Stimulated activated CD4-positive, alpha-beta T cell treated with anti-CD3 and anti-CD28 coated beads, Interleukin-15, amount 100 ng/mL, for 1 hour (primary cell): ENCODE measurements at places on chromosomes 16 and 17.

DNA sequence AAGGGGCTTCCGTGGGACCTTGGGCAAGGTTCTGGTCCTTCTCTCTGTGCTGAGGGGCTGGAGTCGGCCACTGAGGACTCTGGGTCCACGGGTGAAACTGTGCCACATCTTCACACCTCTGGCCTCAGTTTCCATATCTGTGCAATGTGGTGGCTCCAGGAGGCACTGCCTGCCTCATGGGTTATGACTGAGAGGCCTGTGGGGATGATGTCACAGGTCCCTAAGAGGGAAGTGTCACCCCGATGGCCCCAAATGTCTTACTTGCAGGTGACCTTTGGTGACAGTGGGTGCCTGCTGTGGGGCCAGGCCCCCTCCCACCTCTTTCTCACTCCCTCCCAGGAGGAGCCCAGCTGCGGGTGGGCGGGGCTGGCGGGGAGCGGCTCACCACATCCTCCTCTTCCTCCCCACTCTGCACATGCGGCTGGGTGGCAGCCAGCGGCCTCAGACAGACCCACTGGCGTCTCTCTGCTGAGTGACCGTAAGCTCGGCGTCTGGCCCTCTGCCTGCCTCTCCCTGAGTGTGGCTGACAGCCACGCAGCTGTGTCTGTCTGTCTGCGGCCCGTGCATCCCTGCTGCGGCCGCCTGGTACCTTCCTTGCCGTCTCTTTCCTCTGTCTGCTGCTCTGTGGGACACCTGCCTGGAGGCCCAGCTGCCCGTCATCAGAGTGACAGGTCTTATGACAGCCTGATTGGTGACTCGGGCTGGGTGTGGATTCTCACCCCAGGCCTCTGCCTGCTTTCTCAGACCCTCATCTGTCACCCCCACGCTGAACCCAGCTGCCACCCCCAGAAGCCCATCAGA, at the start of gene IL21R:
Gene IL21R (plus strand): TSS at position 407 of the 801 bp plus-strand sequence. CDS start 27,898 bp downstream, outside the sequence.
- peak; percentile 70 for DNase-seq

GRCh38 chr16:25253322-25253721, 4.3 kb downstream of the ZKSCAN2 start:
- no peak for DNase-seq

DNA sequence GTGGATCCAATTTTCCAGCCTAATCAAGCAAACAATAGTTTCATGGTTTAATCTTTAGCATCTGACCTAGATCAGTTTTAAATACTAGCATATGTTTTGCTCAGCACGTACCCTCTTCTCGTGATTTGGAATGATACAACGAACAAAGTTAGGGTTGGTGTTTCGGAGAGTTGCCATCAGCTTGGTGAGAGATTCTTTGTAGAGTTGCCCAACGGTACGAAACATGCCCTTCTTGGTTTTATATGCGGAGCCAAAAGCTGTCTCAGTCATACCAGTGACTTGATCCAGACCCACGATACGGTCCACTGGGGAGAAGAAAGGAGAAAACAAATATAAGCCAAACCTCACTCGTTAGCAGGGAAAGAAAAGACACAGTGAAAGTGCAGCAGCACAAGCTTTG, 85.3 kb downstream of the NDEL1 start:
- no peak for DNase-seq

DNA sequence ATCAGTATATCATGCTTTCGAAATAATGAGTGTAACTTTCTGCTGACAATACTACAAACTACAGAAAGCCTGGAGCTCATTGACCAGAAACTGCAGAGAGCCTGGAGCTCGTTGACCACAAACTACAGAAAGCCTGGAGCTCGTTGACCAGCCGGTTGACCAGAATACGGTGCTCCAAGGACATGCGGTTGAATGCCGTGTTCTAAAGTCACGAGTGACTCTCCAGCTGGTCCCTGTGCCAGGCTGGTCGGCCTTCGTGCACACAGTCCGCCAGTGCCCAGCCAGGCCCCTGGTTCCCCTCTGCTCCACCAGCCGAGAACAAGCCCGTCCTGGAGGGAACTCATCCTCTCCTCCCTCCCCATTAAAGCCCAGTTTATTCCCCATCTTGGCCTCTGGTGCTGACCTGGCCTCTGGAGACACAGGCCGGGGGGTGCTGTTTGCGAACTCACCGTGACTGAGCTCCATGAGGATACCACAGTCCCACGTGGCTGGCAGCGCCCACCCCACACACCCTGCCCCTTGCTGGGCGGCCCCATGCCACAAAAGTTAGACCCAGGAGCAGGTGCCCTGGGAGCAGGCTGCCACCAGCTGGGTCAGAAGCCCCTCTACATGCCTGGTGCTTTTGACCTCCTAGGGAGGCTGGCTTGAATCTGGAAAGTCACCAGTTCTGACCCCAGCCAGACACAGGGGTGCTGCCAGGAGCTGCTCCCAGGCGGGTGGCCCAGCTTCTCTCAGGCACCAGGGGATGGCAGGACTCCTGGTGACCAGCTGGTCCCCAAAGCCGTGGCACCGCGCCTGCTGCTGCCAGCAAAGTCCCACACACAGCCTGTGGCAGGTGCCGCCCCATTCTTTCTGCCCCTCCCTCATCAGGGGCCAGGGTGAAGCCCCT, 15.5 kb upstream of the CDH15 start:
- DNase-seq, result no peak

DNA sequence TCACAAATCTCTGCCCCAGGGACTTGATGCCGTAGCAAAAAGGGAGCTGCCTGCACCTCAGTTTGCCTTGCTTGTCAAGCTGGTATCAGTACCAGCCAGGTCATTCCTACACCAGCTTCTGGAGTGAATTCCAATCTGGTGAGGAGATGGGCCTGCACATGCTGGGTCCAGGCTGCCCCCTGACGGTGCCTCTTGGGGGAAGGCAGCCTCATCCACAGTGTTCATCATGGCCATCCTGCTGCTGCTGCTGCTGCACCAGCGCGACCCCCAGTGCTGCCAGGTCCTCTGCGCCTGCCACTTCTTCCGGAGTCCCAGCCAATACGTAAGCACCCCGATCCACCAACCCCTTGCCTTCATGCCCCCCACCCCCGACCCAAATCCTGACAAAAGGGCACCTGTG, 8.3 kb downstream of the MRPL27 start:
- no peak for DNase-seq

DNA sequence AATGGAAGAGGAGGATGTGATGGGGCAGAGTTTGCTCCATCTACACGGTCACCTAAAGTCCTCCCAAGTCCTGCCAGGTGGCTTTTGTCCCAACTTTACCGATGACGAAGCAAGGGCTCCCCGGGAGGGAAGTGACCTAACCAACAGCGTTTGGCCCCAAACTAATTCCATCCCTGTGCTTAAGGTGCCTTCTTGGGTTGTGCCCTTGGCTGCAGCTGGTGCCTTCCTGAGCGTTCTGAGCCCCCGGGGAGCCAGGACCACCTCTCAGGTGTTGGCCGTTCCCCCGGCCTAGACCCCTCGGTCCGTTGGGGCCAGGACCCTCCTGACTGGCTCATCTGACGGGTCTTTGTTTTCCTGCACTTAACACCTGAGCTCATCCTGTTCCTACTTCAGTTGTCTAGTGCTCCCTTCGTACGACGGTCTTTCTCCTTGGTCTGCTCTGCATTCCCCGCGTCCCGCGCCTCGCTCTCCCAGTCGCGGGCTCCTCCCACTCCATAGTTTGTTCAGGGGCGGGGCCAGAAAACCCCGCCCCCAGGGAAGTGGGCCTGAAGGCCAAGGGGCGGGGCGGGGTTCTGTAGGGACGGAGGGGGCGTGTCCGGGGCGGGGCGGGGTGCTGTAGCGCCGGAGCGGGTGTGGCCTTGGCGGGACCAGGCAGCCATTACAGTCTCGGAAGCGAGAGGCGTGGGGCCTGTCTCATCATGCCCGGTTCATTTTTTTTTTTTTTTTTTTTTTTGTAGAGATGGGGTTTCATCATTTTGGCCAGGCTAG, 822 bp upstream of the ZSCAN10 start:
- DNase-seq, result peak; percentile 92

DNA sequence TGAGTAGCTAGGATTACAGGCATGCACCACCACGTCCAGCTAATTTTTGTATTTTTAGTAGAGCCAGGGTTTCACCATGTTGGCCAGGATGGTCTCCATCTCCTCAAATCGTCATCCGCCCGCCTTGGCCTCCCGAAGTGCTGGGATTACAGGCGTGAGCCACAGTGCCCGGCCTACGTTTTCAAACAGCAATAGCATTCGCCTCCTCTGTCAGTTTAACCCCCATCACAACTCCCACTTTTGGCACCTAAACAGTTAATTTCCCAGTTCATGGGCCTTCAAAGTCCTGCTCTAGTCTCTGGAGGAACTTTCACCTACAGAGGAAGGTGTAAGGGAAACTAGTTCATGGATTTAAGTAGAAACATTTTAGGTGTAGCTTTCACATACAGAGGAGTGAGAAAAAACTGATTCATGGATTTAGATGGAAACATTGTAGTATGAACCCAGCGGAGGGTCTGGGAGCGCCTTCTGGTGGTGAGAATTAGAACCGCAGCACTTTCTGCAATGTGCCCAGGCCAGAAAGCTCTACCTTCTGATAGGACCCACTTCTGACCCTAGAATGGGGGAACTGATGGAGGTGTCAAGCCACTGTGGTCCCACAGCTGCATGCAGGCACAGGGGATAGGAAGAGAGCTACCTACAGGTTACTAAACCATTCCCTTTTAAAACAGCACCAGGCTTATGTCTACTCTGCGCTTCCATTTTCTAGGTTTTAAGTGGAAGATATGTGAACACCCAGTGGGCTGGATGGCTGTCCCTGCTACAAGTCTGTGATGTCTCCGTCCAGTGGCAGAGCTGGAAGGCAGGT, 12.0 kb upstream of the MEOX1 start:
- peak; percentile 48 for DNase-seq

DNA sequence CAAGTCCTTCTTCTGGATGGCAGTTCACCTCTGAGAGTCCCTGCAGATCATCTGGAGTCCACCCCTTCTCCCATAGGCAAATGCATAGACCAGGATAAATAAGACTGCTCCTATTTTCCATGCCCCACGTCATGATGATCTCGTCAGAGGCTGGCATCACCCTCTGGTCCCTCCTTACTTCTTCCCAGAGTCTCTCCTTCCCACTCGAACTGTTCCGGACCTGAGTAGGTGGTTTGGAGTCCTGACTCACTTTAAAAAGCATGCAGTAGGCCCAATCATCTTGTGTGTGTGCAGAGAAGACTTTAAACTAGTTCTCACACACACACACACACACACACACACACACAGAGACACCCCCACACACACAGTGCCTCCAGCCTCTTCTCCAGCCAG, 72.0 kb downstream of the SOX9 start:
- no peak for DNase-seq
